ENCODE measurements at places on chromosomes 2 and 18. TPM values are rescaled to one million over a fixed set of nuclear protein-coding genes. Genes with fewer than 3 reads are reported as not detected.

DNA sequence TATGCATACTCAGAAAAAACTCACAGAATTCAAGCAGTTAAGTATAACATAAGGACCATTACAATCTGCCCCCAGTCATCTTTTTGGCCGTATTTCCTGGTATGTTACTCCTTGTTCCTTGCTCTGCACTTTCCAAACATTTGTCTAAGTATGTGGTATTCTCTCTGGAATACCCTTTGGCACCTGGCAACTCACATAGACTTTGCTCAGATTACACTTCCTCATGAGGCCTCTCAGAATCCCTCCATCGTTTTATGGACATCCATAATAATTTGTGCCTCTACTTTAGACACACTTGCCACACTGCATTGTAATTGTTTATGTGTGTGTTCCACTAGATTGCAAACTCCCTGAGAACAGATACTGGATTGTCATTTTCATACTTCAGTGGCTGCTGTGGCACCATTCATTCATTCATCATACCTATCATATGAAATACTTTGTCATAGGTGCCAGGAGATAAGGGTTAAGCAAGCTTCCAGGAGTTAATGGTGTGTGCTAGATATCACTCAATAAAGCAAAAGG, 84.0 kb downstream of the HIBCH start:
- no peak overlapping the region for H3K27ac ChIP-seq
- H3K4me3 ChIP-seq = no peak overlapping the region
- H3K36me3 ChIP-seq = no peaks in the 10 kb centered on the region
- no peaks in the 10 kb centered on the region for H3K4me1 ChIP-seq
- H3K27me3 ChIP-seq = no peaks in the 10 kb centered on the region

- no peaks in the 10 kb centered on the region for H3K27me3 ChIP-seq
- H3K4me3 ChIP-seq = no peak overlapping the region
- H3K27ac ChIP-seq = no peak overlapping the region
- H3K4me1 ChIP-seq = no peaks in the 10 kb centered on the region
- peaks cover 63% of the 10 kb centered on the region for H3K36me3 ChIP-seq
Measured at GRCh38 chr2:73243884-73244570, 9.9 kb downstream of the CCT7 start.

- H3K36me3 ChIP-seq = no peaks in the 10 kb centered on the region
- DNase-seq = no peak
- H3K4me1 ChIP-seq = peaks cover 8% of the 10 kb centered on the region
- H3K27me3 ChIP-seq = no peaks in the 10 kb centered on the region
- peak overlapping the region; percentile 5 for H3K27ac ChIP-seq
Measured at GRCh38 chr2:215692387-215693079, 256.7 kb upstream of the FN1 start.

DNA sequence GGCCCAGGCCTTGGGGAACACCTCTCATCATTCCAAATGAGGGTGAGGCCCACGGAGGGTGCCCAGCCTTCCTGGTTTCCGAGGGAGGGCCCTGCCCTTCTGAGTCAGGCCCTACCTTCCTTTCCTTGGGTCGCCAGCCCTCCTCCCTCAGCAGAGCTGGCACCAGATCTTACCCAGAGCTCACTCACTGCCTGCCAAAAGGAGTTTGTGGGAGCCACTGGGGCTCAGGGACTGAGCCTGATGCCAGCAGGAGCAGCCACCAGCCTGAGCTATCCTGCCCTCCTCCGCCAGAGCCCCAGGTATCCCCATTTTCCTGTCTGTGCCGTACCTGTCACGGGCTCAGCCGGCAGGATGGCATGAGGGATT, 64.1 kb downstream of the NRP2 start:
- H3K27ac ChIP-seq = peak overlapping the region; percentile 5
- no peaks in the 10 kb centered on the region for H3K27me3 ChIP-seq
- H3K4me3 ChIP-seq = no peak overlapping the region
- no peaks in the 10 kb centered on the region for H3K36me3 ChIP-seq
- H3K4me1 ChIP-seq = peaks cover 5% of the 10 kb centered on the region

GRCh38 chr2:69209482-69209881, 177.5 kb downstream of the GFPT1 start:
- no peaks in the 10 kb centered on the region for H3K27me3 ChIP-seq
- H3K27ac ChIP-seq = no peak overlapping the region
- H3K36me3 ChIP-seq = no peaks in the 10 kb centered on the region
- no peak for DNase-seq
- H3K4me3 ChIP-seq = no peak overlapping the region

DNA sequence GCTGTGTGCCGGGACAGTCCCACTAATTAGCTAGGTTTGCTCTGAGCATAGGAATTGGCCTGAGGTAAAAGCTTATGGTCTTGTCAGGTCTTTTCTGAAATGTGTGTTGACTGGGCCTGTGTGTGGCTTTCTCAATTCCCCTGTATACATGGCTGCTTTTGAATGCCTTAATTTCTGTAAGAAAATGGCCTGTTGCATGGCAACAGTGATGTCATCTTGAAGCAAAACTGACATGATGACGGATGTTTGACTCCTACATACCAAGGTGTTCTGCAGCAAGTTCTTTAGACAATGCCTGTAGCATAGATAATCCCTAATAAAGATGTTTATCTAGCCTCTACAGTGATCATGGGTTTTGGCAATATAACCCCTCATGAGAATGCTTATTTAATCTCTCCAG, 198.5 kb downstream of the OTX1 start:
- no peak overlapping the region for H3K4me3 ChIP-seq
- H3K36me3 ChIP-seq = no peaks in the 10 kb centered on the region
- no peaks in the 10 kb centered on the region for H3K4me1 ChIP-seq

GRCh38 chr2:20400306-20400705, 46.6 kb upstream of the RHOB start:
- H3K4me3 ChIP-seq = no peak overlapping the region
- DNase-seq = no peak
- no peaks in the 10 kb centered on the region for H3K27me3 ChIP-seq
- H3K36me3 ChIP-seq = no peaks in the 10 kb centered on the region

GRCh38 chr2:172999641-173000386, 75.8 kb upstream of the MAP3K20 start:
- no peaks in the 10 kb centered on the region for H3K27me3 ChIP-seq
- DNase-seq = no peak
- no peaks in the 10 kb centered on the region for H3K36me3 ChIP-seq
- H3K27ac ChIP-seq = no peak overlapping the region

GRCh38 chr2:145596416-145596815, 1076.5 kb upstream of the ZEB2 start:
- H3K36me3 ChIP-seq = no peaks in the 10 kb centered on the region
- DNase-seq = no peak
- no peaks in the 10 kb centered on the region for H3K4me1 ChIP-seq

DNA sequence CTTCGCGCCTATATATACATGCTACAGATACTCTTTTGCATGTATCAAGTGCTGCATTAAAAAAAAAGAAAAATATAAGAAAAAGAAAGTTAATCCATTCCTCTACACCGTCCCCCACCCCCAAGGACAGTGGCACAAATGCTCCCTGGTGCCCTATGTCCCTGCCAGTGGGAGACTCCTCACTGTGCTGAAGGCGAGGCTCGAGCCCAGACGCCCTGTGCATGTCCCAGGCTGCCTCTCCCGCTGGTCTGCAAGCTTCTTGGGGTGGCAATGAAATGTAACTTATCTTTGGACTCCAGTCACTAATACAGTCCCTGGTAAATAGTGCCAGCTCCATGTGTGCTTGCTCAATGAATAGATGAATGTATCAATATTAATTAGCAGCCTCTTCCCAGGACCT, 185.6 kb upstream of the SMAD2 start:
- no peaks in the 10 kb centered on the region for H3K27me3 ChIP-seq
- H3K4me3 ChIP-seq = no peak overlapping the region
- H3K4me1 ChIP-seq = no peaks in the 10 kb centered on the region
- no peak overlapping the region for H3K27ac ChIP-seq
- DNase-seq = no peak

GRCh38 chr18:30499721-30500120, 542.8 kb downstream of the DSC3 start:
- H3K27me3 ChIP-seq = no peaks in the 10 kb centered on the region
- H3K27ac ChIP-seq = no peak overlapping the region
- H3K4me1 ChIP-seq = no peaks in the 10 kb centered on the region
- DNase-seq = no peak
- no peak overlapping the region for H3K4me3 ChIP-seq

- H3K36me3 ChIP-seq = no peaks in the 10 kb centered on the region
- no peak overlapping the region for H3K27ac ChIP-seq
- no peak overlapping the region for H3K4me3 ChIP-seq
Measured at GRCh38 chr18:62499263-62499650, 23.6 kb upstream of the ZCCHC2 start.

DNA sequence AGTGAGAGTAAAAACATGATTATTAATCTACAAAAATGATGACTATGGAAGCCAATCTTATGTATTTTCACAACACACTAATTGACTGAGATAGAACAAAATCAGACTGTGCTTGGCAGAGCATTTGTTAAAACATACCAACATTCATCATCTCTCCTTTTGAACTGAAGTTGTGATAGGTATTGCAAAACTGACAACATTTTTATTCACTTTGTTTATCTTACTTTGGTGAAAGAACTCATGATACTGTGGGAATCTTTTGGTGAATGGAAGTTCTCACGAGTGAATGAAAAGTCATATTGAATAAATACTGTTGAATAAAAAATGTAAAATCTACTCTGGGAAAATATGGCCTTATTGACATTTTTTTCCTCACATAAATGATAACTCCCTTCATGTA, 1430.2 kb upstream of the PIK3C3 start:
- no peak overlapping the region for H3K27ac ChIP-seq
- H3K36me3 ChIP-seq = no peaks in the 10 kb centered on the region
- no peaks in the 10 kb centered on the region for H3K4me1 ChIP-seq
- H3K27me3 ChIP-seq = no peaks in the 10 kb centered on the region
- H3K4me3 ChIP-seq = no peak overlapping the region

GRCh38 chr2:9760069-9760901, 83.0 kb upstream of the TAF1B start:
- H3K27me3 ChIP-seq = no peaks in the 10 kb centered on the region
- no peak overlapping the region for H3K27ac ChIP-seq

- no peaks in the 10 kb centered on the region for H3K36me3 ChIP-seq
- H3K27ac ChIP-seq = no peak overlapping the region
- no peaks in the 10 kb centered on the region for H3K27me3 ChIP-seq
- no peak for DNase-seq
- H3K4me3 ChIP-seq = no peak overlapping the region
Measured at GRCh38 chr2:118403658-118404451, 315.6 kb downstream of the INSIG2 start.

- no peaks in the 10 kb centered on the region for H3K36me3 ChIP-seq
- H3K27me3 ChIP-seq = no peaks in the 10 kb centered on the region
- H3K4me1 ChIP-seq = no peaks in the 10 kb centered on the region
- DNase-seq = no peak
- H3K4me3 ChIP-seq = no peak overlapping the region
Measured at GRCh38 chr2:168427451-168427850, 28.6 kb upstream of the CERS6 start.

DNA sequence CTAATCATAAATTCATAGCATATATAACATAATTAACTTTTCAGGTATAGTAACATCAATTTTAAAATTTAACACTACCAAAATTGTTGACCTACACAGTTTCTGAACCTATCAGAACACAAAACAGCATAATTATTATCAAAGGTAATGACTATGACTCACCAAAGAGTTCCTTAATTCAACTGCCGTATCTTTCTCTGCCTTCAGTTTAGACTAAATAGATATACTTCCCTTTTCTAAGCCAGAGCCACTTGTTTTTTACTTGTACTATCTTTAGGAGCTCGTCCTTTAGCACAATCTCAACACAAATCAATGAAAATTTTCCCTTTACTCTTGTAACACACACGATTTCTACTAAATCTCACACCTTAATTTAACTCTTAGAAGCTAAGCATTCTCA, 54.4 kb downstream of the CCDC88A start:
- H3K4me3 ChIP-seq = no peak overlapping the region
- H3K4me1 ChIP-seq = no peaks in the 10 kb centered on the region
- H3K27ac ChIP-seq = no peak overlapping the region
- H3K36me3 ChIP-seq = no peaks in the 10 kb centered on the region
- DNase-seq = no peak

DNA sequence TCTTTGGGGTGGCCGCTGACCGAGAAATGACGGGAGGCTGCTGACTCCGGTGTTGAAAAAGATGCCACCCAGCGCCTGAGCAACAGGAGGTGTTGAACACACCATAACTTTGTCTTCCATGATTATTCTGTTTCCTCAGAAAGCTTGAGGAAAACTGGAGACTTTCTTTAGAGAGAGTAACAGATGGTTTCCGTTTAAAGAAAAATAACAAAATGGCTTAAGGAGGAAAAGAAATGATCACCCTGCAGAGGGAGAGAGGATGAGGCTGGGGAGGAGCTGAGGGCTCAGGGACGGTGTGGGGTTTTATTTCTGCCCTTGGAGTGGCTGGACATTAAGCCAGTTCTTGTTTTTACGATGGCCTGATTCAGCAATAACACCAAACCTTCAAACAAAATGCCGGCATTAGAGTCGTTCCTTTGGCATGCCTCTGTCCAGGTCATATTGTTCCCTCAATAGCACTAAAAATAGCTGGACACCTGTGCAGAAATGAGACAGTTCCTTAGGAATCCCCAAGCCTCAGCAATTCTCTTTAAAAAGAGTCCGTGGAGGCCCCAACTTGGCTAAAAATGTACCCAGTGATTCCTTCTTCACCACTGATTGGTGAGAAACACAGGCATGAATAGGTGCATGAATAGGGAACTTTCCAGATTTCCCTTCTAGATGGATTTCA, 182.4 kb downstream of the ALPK2 start:
- H3K27me3 ChIP-seq = no peaks in the 10 kb centered on the region
- DNase-seq = no peak
- no peak overlapping the region for H3K4me3 ChIP-seq
- no peaks in the 10 kb centered on the region for H3K36me3 ChIP-seq
- no peaks in the 10 kb centered on the region for H3K4me1 ChIP-seq

DNA sequence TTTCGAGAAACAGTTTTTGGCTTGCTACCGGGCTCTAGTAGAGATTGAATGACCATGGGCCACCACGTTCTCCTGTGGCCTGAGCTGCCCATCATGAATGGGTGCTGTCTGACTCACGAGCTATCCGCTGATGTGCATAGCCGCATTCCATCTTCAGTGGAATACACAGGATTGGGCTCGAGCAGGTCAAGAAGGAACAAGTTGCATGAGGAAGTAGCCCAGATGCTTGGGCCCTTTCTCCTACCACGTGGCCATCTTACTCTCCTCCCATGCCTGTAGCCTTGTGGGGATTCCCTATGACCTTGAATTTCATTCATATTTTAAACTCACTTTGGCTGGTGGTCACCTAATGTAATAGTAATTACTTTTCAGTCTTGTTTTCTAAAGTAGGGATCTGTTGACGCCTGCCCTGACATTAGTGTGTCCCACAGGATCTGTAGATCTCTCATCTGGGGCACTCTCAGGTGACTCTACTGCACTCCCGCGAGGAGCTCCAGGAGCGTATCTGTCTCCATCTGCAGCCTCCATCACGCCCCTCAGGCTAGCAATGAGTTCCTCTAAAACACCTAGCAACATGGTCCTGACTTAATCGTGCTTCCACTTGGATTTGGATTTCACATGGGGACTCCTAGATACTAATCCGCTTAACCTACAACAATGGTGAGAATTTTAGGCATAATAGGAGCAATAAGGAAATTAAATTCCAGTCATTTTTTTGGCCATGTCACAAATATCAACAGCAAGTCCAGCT, 67.8 kb downstream of the PSMG2 start:
- H3K27me3 ChIP-seq = no peaks in the 10 kb centered on the region
- no peaks in the 10 kb centered on the region for H3K36me3 ChIP-seq
- no peaks in the 10 kb centered on the region for H3K4me1 ChIP-seq
- no peak for DNase-seq
- no peak overlapping the region for H3K27ac ChIP-seq

The ARHGAP15 gene
- 10.8 TPM for total RNA-seq

The NXPH2 gene
- total RNA-seq = not detected

The CD8B2 gene
- total RNA-seq = not detected

The SP140 gene
- total RNA-seq = 0.58 TPM

The LCT gene
- 0.24 TPM for total RNA-seq

The CFC1 gene
- total RNA-seq = not detected

The DTNA gene
- 152 TPM for total RNA-seq

Data from thyroid gland (tissue), 4 donors.